ENCODE measurements at places on chromosomes 4 and X.

DNA sequence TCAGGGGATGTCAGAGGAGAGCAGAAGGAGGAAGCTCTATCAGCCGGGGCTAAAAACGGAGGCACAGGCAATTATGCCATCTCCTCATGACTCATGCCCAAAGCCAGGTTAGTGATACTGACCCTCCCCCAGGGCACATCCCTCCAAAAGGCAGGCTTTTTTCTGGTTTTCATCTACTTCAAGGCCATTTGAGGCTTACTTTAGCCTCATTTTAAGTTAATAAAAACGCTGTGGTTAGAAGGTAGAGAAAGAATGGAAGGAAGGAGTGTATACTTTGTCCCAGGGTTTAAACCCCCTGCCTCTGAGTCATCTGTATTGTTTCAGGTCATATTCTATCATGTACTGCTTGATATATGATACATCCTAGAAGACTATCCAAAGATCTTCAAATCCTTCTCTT, 89.7 kb upstream of the NDP start:
- no peak for DNase-seq

GRCh38 chr4:33625748-33626147, 2618.6 kb downstream of the ARAP2 start:
- DNase-seq, result no peak

GRCh38 chr4:78510681-78511080, 40.9 kb upstream of the ANXA3 start:
- DNase-seq, result no peak

DNA sequence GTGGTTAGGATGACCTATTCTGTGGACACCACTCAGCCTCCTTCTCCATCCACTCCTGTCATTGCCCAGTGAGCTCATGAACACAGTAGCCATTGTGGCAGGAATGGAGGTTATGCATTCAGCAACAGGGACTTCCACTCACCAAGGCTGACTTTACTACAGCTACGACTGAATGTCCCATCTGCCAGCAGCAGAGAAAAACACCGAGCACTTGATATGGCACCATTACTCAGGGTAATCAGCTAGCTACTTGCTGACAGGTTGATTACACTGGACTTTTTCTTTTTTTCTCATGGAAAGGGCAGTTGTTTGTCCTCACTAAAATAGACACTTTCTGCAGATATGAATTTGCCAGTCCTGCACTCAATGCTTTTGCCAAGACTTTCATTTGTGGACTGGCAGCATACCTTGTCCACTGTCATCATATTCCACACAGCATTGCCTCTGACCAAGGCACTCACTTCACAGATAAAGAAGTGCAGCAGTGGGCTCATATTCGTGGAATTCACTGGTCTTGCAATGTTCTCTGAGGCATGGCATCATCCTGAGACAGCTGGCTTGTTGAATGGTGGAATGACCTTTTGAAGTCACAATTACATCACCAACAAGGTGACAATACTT, 37.3 kb upstream of the UGT2B4 start:
- DNase-seq, result no peak

GRCh38 chrX:15043538-15043937, 170.3 kb downstream of the MOSPD2 start:
- DNase-seq, result no peak

DNA sequence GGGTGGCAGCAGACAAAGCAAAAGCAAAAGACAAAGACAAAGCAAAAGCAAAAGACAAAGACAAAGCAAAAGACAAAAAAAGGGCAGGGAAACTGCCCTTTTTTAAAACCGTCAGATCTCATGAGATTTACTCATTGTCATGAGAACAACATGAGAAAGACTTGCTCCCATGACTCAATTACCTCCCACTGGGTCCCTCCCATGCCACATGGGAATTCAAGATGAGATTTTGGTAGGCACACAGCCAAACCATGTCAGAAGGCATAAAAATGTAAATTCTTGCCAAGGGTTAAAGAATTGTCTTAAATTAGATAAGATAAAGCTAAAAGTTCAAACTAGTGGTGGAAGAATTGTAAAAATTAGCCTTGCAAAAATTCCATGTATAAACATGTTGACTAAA, 419.7 kb downstream of the TRAM1L1 start:
- DNase-seq, result no peak

DNA sequence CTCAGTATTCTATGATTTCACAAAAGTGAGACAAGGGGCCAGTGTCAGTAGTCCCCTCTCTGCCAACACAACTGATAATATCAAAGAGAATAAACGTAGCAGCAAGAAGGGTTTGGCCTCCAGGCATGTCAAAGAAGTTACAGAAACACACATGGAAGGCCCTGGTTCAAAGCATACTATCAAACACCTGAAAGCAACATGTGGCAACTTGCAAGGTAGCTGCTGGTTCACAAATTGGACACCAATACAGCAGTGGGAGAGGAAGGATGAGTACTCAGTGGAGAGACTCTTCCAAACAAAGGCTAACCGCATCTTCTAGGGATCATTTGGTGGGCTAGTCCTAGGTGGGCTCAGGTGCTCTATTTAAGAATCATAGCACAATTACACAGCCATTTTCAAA, 74.9 kb upstream of the MAOA start:
- DNase-seq, result no peak

- peak; percentile 1 for DNase-seq
These were observed 173.7 kb downstream of the AREG start for GRCh38 chr4:74618659-74619058.

- DNase-seq, result no peak
These were observed 21.7 kb upstream of the CD40LG start for GRCh38 chrX:136626237-136626636.

- peak; percentile 75 for DNase-seq
These were observed at the start of gene SLIT2 for GRCh38 chr4:20251796-20252655. SLIT2 (plus strand) TSS chr4:20251905; CDS start chr4:20253816, 1,911 bp downstream.

GRCh38 chrX:65993915-65994460, 45.9 kb downstream of the VSIG4 start:
- no peak for DNase-seq

GRCh38 chr4:122163767-122164166, 11.6 kb downstream of the BLTP1 start:
- no peak for DNase-seq

- DNase-seq, result no peak
These were observed 991.4 kb upstream of the SLIT2 start for GRCh38 chr4:19260346-19260745.

GRCh38 chr4:16443504-16444088, 217.3 kb upstream of the TAPT1 start:
- no peak for DNase-seq

GRCh38 chr4:13007802-13008470, 476.2 kb downstream of the RAB28 start:
- DNase-seq, result no peak

DNA sequence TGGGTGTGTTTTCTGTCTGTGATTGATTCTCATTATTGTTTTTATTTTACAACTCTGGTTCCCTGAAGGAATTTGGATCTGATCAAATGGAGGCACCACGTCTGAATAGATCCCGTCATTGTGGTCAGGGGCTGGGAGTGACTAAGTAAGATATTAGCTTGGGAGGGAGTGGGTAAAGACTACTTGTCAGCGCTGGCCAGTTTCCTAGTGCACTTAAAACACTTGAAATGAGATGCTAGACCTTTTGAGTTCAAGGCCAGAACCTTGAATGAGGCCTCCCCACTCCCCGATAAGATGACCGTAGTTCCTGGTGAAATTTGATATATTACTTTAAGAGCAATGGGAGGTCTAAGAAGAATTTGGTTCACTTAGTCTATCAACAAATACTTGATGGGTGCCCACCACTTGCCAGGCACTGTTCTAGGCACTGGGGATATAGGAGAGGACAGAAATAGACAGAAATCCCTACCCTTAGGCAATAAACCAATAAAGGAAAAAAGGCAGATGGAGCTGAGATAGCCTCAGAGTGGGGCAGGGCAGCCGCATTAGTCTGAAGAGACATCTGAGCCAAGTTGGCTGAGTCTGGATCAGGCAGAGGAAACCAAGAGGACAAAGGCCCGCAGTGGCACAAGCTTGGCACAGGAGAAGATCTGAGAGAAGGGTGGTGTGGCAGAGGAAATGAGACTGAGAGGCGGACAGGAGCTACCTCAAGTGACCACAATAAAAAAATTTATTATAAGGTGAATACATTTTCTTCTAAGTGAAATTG, 11.8 kb downstream of the FAM184B start:
- no peak for DNase-seq

GRCh38 chr4:15144249-15144966, 142.1 kb downstream of the CPEB2 start:
- no peak for DNase-seq

DNA sequence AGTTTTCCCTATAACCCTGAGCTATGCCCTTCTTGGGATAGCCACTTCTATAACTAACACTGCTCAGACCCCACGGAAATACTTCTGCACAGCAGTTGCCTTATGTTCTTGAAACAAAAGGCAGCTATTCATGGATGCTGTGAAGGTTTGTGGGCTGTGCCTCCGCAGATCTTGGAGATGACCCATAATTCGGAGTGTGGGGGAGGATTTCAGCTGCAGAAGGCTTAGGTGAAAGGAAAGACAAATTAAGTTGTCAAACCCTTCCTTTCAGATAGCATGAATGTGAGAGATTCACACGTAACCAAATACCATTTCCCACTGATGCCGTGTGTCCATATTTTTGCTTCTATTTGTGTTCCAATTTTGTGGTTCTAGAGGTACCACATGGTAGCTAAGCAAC, 38.1 kb upstream of the NYX start:
- DNase-seq, result no peak

- no peak for DNase-seq
These were observed 85.5 kb upstream of the ADRA2C start for GRCh38 chr4:3680656-3681055.

DNA sequence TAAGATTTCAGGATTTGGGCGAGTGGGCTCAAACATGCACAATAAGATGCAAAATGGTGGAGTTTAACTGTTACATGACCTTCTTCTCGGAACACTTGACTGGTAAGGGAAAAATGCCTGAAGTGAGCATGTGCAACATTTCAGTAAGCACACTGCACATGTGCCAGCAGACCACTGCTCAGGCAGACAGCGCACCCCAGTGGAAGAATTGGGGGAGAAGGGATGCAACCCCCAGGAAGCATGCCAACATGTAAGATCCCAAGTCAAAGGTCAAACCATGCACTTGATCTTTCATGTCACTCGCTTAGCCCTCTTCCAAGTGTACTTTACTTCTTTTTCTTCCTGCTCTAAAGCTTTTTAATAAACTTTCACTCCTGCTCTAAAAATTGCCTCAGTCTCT, 256.3 kb downstream of the CENPC start:
- no peak for DNase-seq

DNA sequence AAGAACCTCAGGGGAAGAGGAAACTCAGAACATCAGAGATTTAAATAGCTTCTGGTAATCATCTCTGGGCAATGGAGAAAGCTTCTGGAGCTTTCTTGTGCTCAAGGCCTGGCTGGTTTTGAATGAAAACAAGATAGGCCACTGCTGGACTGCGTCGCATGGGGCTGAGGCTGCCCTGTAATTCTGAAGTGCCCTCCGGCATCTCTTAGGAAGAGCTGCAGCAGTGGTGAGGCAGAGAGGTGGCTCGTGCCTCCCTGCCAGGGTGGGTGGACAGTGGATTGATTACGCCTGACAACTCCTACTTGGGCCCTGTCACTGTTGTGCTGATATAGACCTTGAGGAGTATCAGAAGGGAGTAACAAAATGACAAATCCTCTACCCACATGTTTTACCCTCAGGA, 279.7 kb downstream of the NR3C2 start:
- DNase-seq, result no peak

GRCh38 chr4:26862381-26862915, 1.8 kb downstream of the STIM2 start:
- DNase-seq, result no peak

DNA sequence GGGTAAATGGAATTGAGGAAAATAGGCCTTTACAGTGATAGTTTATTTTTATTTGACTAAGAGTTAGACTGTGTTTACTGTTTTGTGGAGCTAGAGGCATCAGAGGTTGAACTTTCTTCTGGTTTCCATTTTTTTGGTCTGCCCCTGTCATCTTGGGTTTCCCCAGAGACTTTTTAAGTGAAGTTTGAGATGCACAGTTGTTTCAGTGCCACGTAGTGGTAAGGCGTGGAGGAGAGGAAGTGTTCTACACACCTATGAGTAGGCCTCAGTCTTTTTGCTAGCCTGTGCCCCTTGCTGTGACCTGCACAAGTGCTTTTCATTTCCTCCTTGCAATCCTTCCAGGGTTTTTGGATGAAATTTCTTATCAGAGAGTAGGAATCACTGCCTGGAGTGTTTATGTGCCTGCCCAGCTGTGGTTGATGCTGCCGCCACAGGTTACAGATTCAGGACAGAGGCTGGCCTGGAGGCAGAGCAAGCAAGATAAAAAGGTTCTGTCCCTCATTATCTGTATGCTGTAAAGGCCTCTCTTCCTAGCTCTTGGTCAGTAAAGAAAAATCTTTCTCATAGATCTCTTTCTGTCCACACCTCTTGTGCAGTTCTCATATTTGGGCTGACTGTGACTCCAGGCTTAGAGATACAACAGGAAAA, 12.5 kb upstream of the HSFX4 start:
- DNase-seq, result no peak

DNA sequence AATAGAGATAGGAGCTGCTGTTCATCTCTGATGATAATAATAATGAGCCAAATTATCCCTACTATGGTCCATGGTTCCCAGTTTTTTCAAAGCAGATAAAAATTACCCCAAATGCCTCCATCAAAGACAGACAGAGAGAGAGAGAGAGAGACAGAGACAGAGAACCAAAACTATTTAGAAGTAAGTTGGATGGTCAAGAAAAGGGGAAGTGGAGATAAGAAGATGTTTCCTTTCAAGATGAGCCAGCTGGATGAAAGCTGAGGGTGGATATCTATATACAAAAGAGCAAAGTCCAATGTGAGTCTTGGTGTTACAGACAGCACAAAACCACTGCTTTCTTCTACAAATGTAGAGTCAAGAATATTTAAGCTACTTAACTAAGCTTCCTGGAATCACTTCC, 173.9 kb downstream of the GRIA3 start:
- no peak for DNase-seq

- DNase-seq, result no peak
These were observed 56.0 kb downstream of the VGLL1 start for GRCh38 chrX:136588036-136588435.

DNA sequence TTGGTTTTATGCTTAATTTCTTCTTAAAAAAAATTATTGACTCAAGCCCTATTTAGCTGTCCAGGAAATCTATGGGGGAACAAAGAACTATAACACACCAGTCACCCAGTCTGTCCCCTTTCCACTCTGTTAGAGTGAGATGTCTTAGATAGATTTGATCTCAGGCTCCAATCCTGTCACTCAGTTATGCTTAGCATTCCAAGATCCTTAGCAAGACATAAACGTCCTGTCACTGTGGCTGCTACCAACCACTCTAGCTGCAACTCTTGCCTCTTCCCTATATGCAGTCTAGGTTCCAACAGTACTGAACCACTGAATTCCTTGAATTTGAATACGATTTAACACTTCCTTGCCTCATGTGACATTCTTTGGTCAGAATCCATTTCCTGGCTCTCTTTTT, 241.9 kb upstream of the NWD2 start:
- DNase-seq, result no peak

DNA sequence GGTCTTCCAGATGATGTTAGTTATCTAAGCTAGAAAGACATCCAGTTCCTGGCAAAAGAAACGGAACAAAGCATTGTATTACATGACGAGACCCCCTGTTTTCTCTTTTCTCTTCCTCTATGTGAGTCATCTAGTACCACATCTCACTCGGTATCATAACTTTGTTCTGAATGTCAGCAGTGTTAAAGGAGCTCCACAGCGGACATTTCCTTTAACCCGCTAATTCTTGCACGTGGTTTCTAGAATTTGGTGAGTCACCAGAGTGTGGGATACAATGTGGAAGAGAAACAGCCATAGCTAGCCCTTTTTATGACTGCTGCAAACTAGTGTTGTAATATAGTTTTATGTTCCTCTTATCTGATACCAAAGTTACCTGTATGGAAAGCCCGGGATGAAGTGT, 243.7 kb downstream of the TENM3 start:
- no peak for DNase-seq
